MV-4-11 (cell line): ENCODE measurements at places on chromosomes 6 and 20.

DNA sequence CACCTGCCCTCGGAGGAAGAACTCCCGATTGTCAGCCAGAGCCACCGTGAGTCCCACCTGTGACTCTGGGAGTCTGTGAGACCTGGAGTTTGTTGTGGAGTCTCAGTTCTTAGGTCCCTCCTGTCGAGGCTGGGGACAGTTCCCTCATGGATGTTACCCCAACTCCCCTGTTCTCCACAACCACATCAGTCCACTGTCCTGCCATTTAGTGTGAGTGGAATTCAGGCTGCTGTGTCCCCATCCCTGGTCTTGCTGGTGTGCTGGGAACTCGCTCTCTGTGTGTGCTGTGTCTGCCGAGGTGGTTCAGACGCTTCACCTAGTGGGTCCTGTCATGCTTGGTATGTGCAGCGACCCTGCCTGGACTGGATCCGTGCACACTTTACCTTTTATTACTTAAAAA is 163.2 kb downstream of the DTNBP1 start:
- DNase-seq = no peak

GRCh38 chr6:111777357-111777756 is 95.9 kb downstream of the FYN start:
- no peak for DNase-seq

DNA sequence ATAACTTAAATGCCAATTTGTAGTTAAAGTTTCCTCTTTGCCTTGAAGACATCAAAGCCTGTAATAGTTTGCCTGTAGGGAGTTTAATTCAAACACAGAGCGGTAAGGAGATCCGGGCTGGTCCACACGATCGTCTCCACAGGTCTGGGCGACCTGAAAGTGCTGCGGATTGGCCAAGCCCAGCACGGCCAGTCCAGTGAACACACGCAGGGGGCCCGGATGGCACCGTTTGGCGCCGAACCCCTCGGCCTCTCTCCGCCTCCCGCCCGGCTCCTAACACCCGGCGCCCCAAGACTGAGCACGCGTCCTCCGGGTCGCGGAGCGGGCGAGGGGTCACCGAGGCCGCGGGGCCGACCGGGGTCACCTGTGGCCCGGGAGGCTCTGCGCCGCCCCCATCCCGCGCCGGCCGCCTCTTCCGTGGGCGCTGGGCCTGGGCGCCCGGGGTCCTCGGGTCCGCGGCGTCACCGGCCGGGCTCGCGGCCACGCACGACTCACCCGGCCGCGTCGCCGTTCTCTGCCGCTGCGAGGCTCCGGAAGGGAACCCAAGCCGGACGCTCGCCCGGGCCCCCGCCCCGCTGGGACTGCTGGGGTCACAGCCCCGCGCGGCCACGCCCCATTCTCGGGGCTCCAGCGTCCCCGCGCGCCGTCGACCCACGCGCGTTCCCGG is 481 bp downstream of the SERPINB6 start:
- peak; percentile 44 for DNase-seq

GRCh38 chr6:105372142-105372848 is 30.6 kb downstream of the PREP start:
- no peak for DNase-seq

DNA sequence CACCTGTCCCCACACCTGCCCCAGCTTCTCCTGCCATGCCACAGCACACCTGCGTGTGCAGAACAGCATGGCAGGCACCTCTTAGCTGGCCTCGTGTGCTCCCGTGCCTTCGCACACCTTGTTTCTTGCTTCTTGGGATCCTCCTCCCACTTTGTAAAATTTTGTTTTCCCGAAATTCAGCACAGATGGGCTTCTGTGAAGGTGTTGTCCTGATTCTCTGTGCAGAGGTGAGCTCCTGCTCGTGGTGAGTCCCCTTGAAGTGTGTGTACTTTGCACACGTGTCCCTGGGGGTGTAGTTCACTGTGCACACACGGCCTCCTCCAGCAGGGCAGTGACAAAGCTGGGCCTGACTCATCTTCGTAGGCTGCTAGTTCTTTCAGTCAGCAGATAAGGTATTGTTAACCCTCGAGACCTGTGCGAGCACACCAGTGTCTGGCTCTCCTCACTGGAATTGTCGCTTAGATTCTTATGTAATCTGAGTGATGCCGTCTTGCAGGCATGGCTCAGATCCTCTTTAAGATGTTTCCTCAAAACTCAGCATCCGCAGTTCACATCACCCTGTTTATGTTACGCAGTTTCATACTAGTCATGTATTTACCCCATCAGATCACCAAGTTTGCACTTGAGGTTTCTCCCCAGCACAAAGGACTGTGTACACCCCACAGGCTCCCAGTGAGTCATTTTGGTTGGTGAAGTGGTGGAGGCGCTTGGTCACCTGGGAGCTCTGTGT is 77.7 kb downstream of the CDYL start:
- DNase-seq = peak; percentile 34

DNA sequence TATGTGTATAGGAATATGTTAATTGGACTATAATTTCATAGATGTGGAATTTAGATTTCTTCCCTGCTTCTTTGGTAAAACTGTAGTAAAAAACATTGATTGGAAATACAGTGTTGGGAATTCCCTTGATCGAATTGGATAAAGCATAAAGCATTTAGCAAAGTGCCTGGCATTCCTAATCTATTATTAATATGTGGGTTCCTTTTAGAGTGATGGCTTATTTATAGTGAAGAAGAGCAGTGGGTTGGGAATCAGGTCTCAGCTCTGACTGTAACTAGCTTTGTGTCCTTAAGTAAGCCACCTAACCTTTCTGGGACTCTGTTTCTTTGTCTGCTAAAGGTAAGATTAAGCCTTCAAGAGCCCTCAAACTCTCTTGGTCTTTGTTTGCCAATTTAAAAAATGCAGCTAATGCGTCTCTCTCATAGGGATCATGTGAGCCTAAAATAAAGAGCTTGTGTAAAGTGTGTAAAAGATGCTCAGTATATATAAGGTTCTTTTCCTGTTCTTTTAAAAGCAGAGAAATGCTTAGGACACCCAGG is 53.3 kb downstream of the KCNS1 start:
- DNase-seq = no peak

GRCh38 chr20:25048519-25048952 is 9.4 kb downstream of the ACSS1 start:
- no peak for DNase-seq

DNA sequence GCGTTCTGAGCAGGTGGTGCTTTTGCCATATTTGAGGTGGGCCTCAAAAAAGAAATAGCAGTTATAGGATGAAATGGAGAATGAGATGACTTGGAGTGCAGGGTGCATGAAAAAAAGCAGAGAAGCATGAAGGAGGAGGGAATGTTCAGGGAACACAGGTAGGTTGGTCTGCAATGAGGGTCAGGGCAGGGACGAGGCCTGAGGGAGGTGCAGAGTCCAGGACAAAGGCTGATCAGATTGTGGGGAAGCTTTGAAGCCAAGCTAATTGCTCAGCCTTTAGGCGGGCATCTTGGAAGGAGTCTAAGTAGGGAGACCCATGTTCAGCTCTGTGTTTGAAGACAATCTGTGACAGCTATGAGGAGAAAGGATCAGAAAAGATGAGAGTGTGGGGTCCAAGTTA is 12.0 kb downstream of the TRAM2 start:
- no peak for DNase-seq

- no peak for DNase-seq
These were observed 102.6 kb upstream of the DUSP22 start for GRCh38 chr6:189676-190075.

- DNase-seq = no peak
These were observed 265.0 kb downstream of the CDH26 start for GRCh38 chr20:60223174-60223573.

DNA sequence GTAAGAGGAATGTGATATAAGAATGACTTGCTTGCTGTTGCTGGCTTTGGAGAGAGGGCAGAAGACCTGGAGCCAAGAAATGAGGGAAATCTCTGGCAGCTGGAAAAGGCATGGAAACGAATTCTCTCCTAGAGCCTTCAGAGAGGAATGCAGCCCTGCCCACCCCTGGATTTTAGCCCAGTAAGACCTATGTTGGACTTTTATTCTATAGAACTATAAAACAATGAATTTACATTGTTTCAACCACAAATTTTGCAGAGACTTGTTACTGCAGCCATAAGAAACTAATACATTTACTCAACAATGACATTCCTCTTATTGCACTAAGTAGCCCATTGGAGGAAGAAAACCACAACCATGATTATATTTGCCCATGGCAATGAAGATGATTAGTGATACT is 39.5 kb upstream of the PREP start:
- DNase-seq = no peak

DNA sequence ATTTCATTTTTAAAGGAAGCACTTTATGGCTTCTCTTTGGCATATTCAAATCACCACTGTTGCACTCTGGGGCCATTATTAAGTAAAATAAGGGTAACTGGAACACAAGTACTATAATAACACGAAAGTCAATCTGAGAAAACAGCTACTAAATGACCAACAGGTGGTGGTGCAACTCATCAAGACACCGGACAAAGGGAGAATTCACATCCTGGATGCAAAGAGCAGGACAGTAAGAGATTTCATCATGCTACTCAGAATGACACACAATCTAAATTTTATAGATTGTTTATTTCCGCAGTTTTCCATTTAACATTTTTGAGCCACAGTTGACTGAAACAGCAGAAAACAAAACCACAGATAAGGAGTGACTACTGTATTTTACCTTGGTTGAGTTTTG is 27.6 kb upstream of the LY86 start:
- peak; percentile 16 for DNase-seq

GRCh38 chr6:39204160-39204495 is 25.1 kb downstream of the KCNK5 start:
- no peak for DNase-seq

GRCh38 chr6:99641270-99641669 is 34.6 kb downstream of the PRDM13 start:
- no peak for DNase-seq

DNA sequence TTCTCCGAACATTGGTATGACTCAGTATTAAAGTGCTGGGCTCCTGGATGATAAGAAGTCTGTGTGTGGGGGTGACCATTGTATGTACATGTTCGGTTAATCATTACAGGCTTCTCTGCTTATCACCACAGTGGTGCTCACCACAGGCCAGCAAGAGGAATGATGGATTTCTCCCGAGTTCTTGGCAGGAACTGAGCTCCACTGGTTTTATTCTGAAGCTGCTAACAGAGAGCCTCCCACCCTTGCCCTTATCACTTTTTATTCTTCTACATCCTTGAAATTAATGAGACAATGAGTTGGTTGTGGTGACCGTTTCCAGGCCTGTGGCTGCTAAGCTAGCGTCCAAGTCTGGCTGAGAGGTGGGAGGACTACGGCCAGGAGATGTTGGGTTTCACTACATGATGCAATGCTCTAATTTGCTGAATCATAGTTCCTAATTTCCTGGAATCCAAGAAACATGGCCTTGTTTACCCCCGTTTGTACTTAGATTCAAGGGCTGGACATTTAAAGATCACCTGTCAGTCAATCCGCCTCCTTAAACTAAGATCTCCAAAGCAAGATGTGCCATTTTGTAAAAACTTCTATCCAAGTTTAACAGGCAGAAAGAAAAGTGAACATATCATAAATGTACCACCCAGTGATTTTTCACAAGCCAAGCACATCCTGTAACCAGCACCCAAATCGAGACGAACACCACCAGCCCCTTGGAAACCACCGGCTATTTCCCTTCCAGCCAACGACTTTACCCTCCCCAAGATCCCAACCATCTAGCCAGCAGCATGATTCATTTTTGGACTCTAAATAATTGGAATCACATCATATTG is 172.5 kb downstream of the FOXA2 start:
- peak; percentile 79 for DNase-seq
